ENCODE measurements at places on chromosomes 7 and 10. TPM values are rescaled to one million over a fixed set of nuclear protein-coding genes. Genes with fewer than 3 reads are reported as not detected.

- DNase-seq = no peak
These were observed 6.2 kb upstream of the MRC1 start for GRCh38 chr10:17802976-17803375.

DNA sequence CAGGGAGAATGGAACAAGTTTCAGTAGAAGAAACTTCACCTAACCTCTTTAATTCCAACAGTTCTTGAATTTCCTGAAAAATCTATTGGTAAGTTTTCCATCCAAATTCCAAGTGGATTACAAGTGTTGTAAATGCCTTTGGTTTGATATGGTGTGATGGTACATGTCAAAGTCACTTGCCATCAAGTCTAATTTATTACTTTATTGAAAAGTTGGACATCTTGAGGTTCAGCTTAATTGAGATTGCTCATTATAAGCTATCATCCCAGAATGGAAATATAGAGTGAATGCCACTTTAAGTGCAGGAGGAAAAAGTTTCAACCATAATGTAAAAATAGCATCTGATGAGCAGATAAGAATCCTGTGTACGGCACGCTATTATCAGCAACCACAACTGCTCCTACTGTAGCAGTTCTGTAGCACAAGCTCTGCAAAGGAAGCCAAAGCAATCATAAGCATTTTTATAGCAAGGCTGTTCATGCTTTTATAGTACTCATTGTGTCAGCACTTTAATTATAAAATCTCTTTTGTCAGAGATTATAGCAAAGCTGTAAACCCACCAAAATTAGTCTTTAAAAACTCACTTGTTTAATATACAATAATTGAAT lies 991.8 kb upstream of the PHF14 start:
- no peak for DNase-seq

DNA sequence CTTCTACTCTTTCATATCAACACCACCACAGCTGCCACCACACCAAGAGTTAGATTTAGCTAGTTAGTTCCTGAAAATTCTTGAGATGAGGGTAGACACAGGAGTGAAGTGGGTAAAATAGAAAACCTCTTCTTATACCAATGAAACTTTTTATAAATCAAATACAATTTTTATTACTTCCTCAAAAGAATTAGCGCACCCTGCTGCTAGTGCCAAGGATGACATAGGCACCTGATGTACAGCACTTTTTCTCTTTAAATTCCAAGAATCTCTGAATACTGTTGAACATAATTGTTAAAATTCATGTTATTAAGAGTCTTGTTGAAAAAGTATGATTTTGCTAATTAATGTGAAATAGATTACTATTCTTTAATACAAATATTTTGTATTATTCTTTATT lies 11.4 kb downstream of the ZWINT start:
- no peak for DNase-seq

GRCh38 chr10:13347043-13347499 lies 1.0 kb downstream of the SEPHS1 start:
- no peak for DNase-seq

DNA sequence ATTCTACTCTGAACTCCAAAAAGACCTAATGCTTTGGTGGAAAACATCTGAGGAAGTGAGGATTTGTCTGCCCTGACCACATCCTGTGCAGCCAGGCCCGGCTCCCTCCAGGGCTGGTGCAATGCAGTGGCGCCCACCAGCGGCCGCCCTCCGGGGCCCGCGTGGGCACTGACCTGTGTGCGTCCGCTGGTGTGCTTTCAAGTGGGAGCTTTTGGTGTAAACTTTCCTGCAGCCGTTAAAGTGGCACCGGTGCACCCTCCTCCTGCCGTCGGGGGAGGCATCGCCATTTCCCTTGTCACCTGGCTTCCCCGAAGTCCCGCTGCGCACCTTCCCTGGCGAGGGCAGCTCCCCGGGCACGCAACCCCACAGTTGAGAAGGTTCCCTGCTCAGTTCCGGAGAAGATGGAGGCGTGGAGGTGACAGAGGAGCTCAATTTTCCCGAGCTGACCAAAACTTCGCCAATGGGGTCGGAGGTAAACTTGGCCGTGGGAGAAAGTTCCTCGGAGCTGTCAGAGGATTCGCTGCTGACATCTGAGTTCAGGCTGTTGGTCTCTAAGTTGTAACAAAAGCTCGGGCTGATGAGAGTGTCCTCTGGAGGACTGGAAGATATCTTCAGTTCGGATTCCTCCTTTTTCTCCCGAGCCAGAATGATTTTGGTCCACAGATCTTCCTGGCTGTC lies 3.4 kb downstream of the KLF6 start:
- peak; percentile 63 for DNase-seq

- DNase-seq = no peak
These were observed 2.6 kb downstream of the ABI1 start for GRCh38 chr10:26857991-26858706.

DNA sequence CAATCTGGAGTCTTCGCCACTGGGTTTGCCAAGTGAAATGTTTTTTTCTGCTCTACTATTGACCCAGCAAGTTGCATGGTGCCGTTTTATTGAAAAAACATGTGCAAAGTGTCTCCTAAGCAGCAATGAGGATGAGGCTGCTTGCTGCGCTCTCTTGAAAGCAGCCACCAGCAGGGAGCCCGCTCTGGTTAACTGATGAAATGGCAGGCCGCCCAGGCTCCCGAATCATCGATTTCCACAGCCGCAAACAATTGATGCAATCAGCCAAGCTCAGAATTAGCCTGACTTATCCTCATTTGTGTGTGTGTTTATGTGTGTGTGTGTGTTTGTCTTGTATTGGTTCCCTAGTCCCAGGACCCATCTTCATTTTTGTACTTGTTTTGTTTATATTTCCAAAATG lies 22.2 kb upstream of the LYZL1 start:
- no peak for DNase-seq

- DNase-seq = no peak
These were observed at the start of gene KIAA1217 for GRCh38 chr10:24208661-24209431. Gene KIAA1217, plus strand, starts transcription at chr10:24209138. Its CDS starts 56 bp downstream, at chr10:24209194.

DNA sequence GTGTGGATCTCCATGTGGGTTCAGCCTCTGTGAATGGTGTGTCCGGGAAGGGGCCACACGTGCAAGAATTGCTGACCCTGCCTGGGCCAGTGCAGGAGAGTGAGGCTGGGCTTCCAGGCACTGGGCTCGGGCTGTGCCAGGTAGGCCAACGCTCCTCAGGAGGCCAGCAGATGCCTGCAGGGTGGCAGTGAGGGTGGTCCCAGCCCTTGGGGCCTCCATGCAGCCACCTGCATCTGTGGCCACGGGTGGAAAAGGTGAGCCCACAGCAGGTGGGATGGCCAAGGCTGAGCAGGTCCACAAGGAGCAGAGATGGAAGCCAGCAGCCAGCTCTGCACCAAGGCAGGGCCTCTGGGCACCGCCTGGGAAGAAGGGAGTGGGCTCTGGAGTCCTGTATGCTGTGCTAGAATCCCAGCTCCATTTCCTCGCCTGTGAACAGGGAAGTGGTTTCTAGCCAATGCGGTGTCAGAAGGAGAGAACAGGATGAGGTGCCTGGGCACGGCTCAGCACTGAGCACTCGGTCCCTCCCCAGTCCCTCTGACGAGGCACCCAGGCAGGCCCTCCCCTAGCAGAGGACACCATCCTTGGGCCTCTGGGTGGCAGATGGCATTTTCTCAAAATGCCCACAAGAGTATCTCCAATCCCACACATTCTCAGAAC lies 31.1 kb upstream of the RET start:
- DNase-seq = no peak

DNA sequence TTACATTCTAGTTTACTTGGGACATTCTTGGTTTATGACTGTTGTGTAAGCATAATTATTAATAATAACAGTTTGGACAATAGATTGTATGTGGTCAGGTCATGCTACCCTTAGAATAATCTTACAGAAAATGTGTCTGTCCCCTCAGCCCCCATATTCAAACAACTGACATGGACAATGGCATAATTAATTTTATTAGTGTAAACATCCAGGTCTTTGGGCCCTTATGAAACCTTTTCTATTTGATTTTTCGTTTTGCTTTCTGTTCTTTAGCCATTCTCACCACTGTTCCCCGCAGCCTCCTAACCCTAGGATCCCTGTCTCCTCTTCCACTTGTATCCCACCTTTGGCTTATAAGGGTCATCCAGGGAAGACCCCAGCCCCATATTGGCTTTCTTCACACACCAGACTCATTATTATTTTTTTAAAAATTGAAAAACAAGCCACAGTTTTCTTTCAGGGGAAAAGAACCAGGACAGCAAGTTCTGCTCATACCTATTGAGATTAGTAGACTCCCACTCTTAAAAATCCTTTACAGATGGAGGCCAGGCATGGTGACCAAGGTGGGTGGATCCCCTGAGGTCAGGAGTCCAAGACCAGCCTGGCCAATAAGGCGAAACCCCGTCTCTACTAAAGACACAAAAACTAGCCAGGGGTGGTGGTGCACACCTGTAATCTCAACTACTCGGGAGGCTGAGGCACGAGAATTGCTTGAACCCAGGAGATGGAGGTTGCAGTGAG lies 11.5 kb downstream of the VIM start:
- DNase-seq = no peak

DNA sequence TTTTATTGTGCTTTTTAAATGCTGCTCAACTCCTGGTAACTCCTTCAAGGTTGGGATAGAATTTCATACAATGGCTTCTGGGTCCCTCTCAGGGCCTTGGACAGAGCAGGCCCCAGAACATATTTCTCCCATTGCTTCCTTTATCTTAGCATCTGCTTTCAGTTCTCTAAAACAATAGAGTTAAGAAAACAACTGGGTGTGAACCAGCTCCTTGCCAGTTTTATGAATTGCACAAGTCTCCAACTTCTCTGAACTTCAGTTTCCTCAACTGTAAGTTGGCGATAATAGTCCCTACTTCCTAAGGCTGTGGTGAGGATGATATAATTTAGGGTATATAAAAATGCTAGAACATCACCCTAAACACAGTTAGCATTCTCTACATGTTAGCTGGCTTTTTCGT lies 77.0 kb upstream of the INHBA start:
- DNase-seq = no peak

GRCh38 chr10:83952314-83952713 lies 187.0 kb upstream of the GHITM start:
- no peak for DNase-seq

GRCh38 chr10:115045499-115045898 lies 47.7 kb upstream of the ATRNL1 start:
- DNase-seq = no peak

DNA sequence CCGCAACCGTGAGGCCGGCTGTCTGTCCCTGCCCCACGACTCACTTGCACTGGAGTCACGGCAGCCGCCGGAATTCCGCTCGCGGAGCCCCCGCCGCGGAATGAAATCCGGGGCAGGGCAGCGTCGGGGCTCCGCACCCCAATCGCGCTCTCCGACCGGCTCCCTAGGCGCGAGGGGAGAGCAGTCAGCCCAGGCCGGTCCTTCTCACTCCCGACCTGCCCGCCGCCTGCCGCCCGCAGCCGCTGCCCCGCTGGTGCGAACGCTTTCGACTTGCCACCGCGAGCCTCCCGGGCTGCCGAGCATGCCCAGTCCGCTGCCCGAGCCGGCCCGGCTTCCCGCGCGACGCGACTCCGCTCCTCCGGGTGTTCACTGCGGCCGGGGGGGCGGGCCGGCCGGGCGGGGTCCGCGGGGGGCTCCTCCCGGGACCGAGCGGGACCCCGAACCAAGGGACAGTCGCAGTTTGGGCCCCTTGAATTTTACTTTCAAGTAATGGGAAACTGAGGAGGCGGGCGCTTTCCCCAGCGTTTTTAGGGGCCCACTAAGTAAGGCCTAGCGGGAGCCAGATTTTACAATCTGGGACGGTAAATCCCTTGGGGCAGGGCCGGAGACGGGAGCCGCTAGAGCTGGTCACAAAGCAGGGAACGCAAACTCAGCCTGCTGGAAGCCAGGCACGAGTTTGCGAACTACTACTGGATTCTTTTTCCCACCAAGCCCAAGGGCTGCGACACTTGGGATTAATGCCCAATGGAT lies at the start of gene SGMS1:
Gene SGMS1, minus strand, starts transcription at position 294 of the 750 bp plus-strand sequence. CDS start 279,842 bp downstream, outside the sequence.
- peak; percentile 82 for DNase-seq

DNA sequence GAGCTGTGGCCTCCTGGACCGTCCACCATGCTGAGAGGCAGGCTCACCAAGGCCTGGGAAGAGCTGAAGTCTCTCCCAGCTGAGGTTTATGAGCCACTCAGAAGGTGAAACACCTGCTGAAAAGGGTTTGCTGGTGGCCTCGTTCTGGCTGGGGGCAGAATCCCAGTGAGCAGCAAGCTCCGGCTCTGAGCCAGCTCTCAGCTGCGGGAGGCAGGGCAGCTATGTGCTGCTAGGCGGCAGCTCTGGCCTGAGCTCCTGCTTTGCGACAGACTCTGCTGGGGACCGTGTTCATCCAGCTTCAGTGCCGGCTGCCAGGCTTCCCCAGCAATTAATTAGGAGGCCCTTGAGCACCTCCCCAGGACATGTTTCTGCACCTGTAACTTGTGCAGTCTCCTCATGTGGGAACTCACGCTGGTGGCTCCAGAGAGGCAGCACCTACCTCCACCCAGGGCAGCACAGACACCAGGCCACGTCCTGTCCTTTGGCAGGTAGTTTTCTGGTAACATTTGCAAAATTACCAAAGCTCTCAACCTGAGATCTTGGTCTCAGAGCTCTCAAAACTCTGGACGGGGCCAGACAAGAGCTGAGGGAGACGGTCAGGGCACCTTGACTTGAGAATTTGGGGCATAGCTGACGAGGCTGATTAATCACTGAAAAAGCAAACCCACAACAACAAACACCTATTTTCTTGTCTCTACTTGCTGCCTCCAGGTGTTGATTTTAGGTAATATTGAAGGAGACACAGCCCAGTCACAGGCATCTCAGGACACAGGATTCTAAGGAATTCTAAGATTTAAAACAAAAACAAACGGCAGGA lies 185.0 kb downstream of the TCERG1L start:
- DNase-seq = no peak

DNA sequence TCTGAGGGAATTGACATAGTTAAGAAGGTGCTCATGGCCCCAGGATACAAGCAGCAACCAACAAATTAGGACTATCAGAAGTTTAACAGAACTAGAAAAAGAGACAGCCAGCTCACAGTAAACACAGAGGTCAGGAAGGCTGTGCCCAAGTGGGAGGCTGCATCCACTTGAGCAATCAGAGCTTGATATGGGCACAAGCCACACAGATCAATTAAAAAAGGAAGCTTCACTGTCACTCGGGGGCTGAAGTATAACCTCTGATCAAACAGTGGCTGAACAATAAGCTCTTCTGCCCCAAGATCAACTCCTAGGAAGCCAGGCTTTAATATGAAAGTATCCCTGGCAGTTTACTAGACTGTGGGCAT lies 40.0 kb downstream of the ZNF438 start:
- no peak for DNase-seq

GRCh38 chr7:159083698-159084068 lies 61.0 kb downstream of the VIPR2 start:
- no peak for DNase-seq

GOLGA7B gene
- total RNA-seq = 10.4 TPM

POM121L12 gene
- not detected for total RNA-seq

ZNF727 gene
- not detected for total RNA-seq

TAS2R3 gene
- total RNA-seq = 0.50 TPM

SDK1 gene
- 0.05 TPM for total RNA-seq

C10orf62 gene
- not detected for total RNA-seq

GNAT3 gene
- total RNA-seq = not detected

NUPR2 gene
- not detected for total RNA-seq

FAM25A gene
- not detected for total RNA-seq

WEE2 gene
- not detected for total RNA-seq

ITIH5 gene
- not detected for total RNA-seq

GRM3 gene
- not detected for total RNA-seq

COL17A1 gene
- not detected for total RNA-seq

PILRA gene
- total RNA-seq = 11.5 TPM

TMEM225B gene
- total RNA-seq = 1.2 TPM

SEM1 gene
- total RNA-seq = 52.1 TPM

INMT gene
- not detected for total RNA-seq

PNLIPRP2 gene
- not detected for total RNA-seq

PMPCB gene
- 59.2 TPM for total RNA-seq

VSIR gene
- total RNA-seq = 127 TPM

CLDN3 gene
- total RNA-seq = not detected

IFIT1B gene
- total RNA-seq = not detected

MSMB gene
- total RNA-seq = not detected
